ENCODE measurements at places on chromosomes 11 and 22.
A peak's percentile ranks its signal among the peaks of the same experiment; 100 is the strongest.

GRCh38 chr11:409600-410483, 5.0 kb downstream of the SIGIRR start:
- DNase-seq, result no peak

DNA sequence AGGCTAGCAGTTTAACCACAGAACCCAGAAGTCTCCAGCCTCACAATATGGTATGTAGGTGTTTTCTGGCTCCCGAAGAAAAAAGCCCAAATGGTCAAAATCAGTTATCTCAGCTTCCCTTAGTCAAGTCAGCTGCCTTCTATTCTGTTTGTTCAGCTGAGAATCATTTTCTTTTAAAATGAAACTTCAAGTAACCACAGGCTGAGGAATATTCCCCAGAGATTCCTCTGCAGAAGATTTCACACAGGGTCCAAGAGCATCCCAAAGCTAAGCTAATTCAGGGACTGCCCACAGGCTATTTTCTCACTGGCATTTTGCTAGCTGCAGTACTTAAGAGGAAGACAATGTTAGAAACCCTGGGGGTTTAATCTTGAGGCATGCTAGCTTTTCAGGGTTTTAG, 977.0 kb upstream of the CHORDC1 start:
- DNase-seq, result no peak

DNA sequence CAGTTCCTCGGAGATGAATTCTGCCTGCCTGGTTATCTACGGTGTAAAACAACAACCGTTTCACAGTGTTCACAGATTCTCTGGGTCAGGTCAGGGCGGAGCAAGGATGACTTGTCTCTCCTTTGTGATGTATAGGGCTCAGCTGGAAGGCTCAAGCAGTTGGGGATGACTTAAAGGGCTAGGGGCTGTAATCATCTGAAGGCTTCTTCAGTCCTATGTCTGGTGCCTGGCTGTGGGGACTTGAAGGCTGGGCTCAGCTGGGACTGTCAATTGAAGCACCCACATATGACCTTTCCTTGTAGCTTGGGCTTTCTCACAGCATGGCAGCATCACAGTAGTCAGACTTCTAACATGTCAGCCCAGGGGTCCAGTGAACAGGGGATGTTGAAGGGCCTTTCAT, 29.3 kb downstream of the EIF3F start:
- DNase-seq, result no peak

GRCh38 chr11:70087446-70088167, 9.5 kb downstream of the ANO1 start:
- no peak for DNase-seq

DNA sequence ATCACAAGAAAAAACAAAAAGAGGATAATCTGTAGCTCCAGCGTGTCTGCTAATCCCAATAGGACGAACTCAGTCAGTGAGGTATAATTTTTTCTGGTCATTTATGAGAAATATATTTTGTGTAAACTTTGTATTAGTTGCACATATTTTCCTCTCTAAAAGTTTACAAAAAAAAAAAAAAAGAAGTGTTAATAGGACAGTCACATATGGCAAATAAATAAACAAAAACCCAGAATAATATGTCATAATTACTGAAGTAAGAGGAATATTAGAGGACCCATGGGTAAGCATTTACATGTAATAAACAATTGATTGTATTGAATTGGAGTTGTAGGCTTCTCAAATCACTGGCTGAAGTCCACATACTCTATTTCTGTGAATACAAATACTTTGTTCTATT, at the start of gene OR5F1:
TSS of gene OR5F1 (minus strand) at position 101 of the 400 bp plus-strand sequence. CDS start at position 101, 0 bp downstream.
- no peak for DNase-seq

DNA sequence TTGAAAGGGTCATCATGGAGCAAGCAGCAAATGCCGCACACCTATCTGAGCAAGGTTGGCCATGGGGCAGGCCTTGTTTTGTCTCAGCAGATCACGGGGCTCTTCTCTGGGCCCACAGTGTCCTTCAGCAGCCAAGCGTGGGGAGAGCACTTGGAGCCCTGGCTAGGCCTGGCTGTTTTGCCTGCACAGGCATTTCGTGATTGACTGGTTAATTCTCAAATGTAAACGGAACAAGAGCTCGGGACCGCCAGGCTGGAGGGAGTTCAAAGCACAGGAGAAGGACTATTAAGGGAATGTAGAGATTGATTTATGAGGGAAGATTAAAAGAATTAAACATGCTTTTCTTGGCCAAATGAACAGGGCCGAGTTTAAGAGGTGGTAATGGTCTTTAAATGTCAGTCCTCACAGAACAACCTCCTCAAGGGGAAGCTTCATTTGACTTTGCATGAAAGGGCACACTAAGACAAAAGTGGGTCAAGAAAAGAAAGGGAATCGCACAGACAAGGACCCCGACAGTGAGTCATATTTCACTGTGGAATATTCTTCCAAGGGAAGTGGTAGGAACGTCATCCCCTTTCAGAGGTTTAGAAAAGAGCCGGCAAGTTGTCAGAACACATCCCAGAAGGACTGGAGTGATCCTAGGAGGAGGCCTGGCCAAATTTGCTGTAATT, 20.7 kb downstream of the SPON1 start:
- no peak for DNase-seq

DNA sequence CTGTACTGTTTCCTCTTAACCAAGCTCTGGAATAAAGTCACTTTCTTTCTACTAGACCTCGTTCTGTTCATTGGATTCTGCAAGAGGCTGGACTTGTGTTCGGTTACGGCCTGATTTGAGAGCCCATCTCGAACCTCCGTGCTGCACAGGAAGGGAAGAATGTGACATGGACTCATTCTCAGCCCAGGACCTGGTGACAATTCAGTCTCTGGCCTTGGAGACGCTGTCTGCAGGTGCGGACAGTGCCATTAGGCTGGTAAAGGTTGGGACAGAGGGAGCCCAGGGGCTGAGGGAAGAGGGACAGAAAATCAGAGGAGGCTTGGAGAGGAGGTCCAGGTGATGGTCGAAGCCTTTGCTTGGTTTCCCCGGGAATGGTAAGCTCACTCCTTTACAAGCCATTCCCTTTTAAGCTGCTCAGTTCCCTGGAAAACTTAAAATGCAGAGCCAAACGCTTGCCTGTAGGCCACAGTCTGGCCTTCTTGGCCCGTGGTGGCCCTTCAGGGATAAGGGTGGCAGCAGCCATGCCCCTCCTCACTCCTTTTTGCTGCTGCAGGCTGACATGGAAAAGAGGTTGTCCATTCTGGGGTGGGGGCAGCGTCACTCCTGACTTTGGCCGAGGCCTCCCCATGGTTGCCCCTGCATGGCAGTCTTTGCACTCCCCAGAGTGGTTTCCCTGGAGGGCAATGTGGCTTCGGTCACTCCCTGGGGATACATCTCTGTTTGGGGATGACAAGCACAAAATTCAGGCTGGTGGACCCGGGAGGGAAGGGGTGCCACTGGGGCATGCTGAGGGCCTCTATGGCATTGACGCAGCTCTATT, 52.3 kb downstream of the SHISAL1 start:
- no peak for DNase-seq

DNA sequence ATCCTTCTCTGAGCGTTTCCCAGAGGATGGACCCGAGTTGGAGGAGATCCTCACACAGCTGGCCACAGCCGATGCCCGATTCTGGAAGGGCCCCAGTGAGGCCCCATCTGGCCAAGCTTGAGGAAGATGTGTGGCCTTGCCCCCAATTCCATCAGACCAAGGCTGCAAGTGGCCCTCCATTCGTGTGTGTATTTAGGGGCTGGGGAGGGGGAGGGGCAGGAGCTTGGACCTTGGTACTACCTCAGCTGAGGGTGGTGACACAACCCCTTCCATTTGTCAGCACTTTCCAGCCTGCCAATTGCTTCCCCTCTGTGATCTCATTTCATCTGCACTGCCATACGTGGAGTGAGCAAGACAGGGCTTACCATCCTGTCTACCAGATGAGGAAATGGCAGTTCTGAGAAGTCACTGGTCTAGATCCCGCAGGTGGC, 1.3 kb upstream of the BBS1 start:
- DNase-seq, result no peak

GRCh38 chr22:37680191-37680851, 4.9 kb downstream of the LGALS1 start:
- DNase-seq, result no peak

- DNase-seq, result no peak
These were observed 36.2 kb upstream of the RAPSN start for GRCh38 chr11:47485107-47485506.

- DNase-seq, result peak; percentile 91
These were observed 9.7 kb upstream of the AHNAK start for GRCh38 chr11:62556108-62556874.

- DNase-seq, result no peak
These were observed 70.9 kb downstream of the DBX1 start for GRCh38 chr11:20089367-20089766.

- DNase-seq, result no peak
These were observed 581 bp upstream of the EIF3L start for GRCh38 chr22:37848587-37849088.

GRCh38 chr11:69801513-69802335, 17.5 kb downstream of the FGF3 start:
- DNase-seq, result no peak

DNA sequence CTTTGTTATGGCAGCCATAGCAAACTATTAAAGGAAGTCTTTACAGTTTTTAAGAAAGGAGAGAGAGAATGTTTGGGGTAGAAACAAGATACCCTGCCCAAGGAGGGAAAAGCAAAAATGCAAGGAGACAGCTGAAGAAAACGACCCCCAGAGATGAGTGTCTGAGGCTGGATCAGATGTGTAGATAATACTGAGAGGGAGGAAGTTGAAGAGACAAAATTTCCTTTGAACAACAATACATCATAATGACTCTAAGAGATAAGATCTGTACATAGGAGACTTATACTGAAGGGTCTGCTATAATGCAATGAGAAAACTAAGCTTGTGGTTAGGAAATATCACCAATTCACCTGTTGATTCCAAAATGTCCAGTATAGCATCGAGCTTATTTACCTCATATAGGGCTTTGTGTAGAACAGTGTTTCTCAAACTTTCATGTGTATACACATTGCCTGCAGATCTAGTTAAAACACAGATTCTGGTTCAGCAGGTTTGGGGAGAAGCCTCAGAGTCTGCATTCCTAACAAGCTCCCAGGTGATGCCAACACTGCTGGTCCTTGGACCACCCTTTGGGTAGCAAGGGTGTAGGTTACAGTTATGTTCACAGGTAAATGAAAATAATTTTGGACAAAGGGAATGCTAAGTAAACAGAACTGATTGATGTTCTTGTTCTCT, 5.8 kb upstream of the CEP295 start:
- no peak for DNase-seq

DNA sequence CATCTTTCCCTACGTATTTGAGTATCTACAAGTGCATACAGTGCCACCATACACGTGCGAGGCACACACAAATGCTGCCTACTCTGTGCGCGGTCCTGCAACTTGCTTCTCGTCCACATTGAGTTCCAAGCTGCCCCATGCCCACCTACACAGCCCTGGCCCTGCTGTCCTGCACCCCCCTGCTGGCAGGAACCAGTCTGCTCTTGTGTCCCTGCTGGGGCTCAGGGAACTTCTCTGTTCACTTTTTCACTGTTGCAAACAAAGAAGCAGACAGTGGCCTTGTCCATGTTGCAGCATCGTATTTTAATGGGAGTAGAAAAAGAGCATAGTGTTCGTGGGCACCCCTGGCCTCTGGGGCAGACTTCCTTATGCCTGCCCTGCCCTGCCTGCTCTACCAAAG, 14.0 kb downstream of the CPT1A start:
- DNase-seq, result no peak

GRCh38 chr11:94762208-94762607, 5.9 kb upstream of the AMOTL1 start:
- no peak for DNase-seq

GRCh38 chr11:417652-418342, 3.0 kb upstream of the SIGIRR start:
- no peak for DNase-seq

DNA sequence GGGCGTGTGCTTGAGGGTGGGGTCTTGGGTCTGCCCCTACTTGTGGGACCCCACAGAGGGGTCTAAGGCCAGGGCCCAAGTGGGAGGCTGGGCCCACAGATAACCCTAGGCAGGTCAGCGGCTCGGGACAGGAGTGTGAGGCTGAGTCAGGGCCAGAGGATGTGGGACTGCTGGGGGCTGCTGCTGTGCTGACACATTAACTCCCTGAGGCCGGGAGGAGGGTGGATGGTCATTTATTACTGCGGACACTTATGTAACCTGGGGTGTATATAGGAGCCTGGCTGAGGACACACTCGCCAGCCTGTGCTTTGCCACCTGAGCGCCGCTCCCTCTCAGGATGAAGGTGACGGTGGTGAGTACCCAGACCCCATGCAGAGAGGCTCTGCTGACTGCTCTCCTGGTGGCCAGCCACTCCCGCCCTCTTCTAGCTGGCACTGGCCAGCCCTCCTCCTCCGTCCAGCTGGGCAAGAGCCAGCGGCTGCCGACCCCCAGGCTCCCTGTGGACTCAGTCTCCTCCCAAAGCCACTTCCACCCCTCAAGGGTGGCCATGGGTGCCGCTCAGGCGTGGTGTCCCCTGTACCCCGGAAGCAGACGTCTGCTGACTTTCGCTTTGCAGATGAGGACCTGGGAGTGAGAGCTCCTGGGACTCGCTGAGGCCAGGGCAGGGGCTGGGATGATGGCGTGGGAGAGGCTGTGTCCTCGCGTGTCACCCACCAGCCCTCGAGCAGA, at the start of gene MIOX:
TSS of gene MIOX (plus strand) at position 299 of the 729 bp plus-strand sequence. CDS start at position 338, 39 bp downstream.
- DNase-seq, result no peak

DNA sequence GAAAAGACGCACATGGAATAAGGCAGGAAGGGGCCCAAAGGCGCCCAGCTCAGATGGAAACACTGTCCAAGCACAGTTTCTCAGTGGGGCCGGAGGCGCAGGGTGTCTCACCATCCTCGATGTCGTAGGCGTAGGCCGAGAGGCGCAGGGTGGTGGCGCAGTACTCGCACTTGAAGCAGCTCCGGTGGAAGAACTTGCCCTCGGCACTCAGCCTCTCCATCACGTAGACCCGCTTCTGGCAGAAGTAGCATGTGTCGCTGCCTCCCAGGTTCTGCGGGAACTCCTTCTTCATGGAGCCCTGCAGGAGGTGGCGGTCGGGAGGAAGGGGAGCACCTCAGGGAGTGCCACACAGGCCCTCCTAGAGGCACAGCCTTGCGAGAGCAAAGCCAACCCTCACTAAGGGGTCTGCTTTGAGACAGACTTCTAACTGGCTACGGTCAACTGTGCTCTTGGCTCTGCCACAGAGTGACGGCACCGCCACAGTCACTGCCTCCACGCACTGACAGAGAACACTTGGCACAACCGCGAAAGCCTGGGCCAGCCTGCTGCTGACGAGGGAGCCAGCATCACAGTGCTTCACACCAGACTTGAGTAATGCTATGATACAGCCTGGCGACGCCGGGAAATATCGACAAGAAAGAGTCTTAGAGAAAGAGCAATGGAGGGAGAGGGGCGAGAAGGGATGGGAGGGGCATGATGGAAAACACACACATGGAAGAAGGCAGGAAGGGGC, 97.6 kb upstream of the BID start:
- DNase-seq, result no peak

Measured in AG09319 (cell line).